ENCODE measurements at places on chromosomes 7 and 10.

DNA sequence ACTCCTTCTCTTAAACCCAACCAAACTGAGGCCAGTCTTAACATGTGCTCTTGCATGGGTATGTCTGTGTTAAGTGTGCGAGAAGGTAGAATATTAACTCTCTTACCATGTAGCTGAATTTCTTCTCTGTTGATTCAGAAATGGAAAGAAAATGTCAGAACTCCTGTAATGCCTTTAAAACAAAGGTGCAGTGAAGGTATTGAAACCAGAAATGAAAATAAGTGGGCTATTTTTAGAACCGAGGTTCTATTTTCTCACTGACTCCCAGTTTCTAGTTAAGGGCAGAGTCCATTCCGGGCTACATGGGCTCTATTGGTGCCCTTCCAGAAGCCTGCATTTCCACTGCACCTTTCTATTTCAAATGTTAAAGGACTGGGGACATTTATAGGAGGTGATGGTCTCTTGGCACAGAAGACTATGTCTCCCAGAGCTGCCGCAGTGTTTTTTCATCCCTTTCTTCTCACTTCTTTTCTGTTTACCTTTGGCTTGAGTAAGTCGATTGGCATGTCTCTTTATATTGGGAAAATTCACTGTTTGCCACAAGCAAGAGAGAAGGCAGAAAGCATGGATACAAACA is 174.9 kb downstream of the LRMDA start:
- no peak for DNase-seq

DNA sequence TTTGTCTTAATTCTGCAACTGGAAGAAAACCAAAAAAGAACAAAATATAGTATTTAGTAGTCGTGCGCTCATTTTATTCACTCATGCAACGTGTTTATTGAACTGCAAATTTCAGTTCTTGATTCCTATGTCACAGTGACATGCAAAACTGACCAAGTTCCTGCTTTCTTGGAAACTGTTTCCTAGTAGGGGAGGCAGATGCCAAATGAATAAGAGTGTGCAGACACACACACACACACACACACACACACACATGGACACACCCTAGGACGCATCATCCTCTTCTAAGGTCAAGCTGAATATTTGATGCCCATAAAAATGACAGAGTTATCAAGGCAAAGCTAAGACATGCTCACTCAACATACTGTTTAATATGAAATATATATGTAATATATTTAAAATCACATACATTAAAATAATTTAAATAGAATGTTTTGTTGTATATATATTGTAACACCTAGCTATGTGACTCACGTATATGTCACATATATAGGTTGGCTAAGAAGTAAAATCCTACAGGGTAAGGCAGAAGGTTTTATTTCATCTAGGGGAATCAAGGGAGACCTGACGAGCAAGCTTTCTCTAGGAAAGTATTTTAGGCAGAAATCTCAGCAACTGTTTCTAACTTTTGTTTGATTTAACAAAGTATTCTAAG is 79.6 kb downstream of the SVIL start:
- DNase-seq, result no peak

- no peak for DNase-seq
Measured at GRCh38 chr10:14382022-14382421, 51.3 kb upstream of the FRMD4A start.

GRCh38 chr7:6165521-6166320 is 106.7 kb downstream of the CYTH3 start:
- no peak for DNase-seq

- DNase-seq, result peak; percentile 12
Measured at GRCh38 chr7:53642361-53642760, 606.9 kb downstream of the POM121L12 start.

GRCh38 chr10:71201849-71202248 is 10.5 kb upstream of the UNC5B start:
- no peak for DNase-seq

GRCh38 chr7:99642027-99642426 is 25.3 kb downstream of the ZSCAN25 start:
- no peak for DNase-seq

- DNase-seq, result no peak
Measured at GRCh38 chr7:108071551-108071950, 58.6 kb downstream of the LAMB4 start.

DNA sequence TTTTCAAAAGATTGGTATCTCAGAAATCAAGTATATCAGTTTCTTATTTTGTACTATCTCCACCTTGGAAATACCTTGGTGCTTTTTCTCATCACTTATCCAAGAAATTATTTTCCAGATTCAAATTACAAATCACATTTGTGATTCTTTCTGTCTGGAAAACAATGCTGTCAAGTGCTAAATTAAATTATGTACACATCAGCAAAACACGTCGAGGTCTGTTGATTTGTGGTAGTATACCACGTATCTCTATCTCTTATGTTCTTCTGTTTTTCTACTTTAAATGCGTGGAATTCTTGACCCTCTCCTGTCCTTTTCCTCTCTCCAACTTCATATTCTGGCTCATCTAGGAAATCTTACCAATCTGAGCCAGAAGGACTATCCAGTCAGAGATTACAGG is 214.5 kb downstream of the PTN start:
- DNase-seq, result no peak

DNA sequence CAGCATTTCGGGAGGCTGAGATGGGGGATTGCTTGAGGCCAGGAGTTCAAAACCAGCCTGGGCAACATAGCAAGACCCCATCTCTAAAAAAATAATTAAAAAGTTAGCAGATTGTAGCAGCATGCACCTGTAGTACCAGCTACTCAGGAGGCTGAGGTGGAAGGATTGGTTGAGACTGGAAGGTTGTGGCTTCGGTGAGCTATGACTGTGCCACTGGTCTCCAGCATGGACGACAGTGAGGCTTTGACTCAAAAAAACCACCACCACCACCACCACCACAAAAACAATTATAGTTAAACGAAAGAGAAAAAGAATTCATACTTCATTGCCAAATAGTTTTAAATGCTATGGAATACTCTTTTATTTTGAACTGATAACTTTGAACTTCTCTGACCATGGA is 63.4 kb downstream of the VTI1A start:
- DNase-seq, result no peak

DNA sequence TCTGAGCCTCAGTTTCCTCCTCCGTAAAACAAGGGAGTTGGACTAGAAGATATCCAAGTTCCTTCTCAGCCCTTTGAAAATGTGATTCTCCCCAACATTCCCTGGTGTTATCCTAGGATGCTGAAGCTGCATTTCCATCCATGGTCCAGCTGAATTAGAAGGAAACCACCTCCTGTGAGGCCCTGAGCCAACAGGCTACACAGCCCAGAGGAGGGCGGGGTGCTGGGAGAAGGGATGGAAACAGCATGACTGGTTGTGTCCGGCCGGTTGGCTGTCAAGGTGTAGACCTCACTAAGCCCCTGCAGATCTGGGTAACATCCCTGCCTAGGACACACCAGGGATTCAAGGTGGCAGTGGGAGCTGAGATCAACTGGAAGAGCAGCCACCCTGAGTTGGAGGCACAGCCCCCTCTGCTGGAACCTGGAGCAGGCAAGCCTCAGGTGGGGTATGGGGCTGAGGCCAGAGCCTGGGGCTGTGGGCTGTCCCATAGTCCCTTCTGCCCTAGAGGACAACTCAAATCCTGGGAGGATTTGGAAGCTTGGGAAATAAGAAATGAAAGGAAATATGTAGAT is 72.0 kb downstream of the PAX2 start:
- no peak for DNase-seq

GRCh38 chr10:77371848-77372799 is 265.5 kb downstream of the KCNMA1 start:
- DNase-seq, result no peak

GRCh38 chr10:16116404-16117304 is 256.3 kb upstream of the MINDY3 start:
- DNase-seq, result peak; percentile 54

- DNase-seq, result peak; percentile 74
Measured at GRCh38 chr7:39709768-39710311, 86.5 kb downstream of the RALA start.

GRCh38 chr7:90931986-90932916 is 332.0 kb upstream of the FZD1 start:
- DNase-seq, result no peak

- no peak for DNase-seq
Measured at GRCh38 chr7:79610313-79610712, 156.8 kb upstream of the MAGI2 start.

DNA sequence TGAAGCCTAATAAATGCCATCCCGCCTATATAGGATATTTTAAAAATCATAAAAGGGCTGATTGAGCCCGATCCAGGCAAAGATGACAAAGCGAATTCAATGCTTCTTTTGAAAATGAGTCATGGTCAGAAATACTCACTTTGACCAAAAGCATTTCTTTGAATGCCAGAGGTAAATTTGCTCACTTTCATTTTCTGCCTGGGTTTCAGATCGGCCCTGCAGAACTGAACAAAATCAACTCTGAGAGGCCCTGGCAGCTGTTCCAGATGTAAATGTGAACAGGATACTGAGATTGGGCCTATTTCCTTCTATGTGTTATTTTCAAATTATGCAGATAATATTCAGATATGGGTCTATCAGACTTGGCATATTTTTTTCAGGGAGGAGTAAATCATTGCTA is 114.8 kb upstream of the ARID5B start:
- DNase-seq, result no peak

DNA sequence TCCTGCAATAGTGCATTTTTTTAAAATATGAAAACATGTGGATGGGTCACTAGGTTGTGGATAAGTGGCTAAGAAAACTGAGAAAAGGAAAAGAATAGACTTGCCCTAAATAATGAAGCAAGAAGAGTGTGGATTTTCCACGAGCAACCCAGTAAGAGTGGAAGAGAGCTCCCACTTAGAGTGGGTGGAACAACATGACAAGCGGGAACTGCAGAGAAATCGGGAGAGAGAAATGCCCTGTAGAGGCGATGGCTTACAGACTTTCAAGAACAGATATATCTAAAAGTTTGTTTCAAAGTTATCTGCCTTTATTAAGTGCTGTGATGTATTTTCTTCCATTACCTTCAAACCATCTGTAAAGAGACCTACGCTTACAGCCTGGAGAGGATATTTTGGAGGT is 26.1 kb upstream of the NRG3 start:
- no peak for DNase-seq

GRCh38 chr10:32972460-32972859 is 14.4 kb upstream of the ITGB1 start:
- no peak for DNase-seq

- DNase-seq, result no peak
Measured at GRCh38 chr7:25087855-25088254, 37.2 kb downstream of the CYCS start.

- DNase-seq, result peak; percentile 86
Measured at GRCh38 chr10:91389636-91390512, 20.3 kb upstream of the HECTD2 start.

Measured in hepatocyte (in vitro differentiated cells).